ENCODE measurements at places on chromosomes 6 and 20. TPM values are rescaled to one million over a fixed set of nuclear protein-coding genes. Genes with fewer than 3 reads are reported as not detected.

APCDD1L gene
- 5.1 TPM for total RNA-seq

SAPCD1 gene
- 2.2 TPM for total RNA-seq

SLC16A10 gene
- total RNA-seq, result 1.0 TPM

PRPH2 gene
- 0.21 TPM for total RNA-seq

DNA sequence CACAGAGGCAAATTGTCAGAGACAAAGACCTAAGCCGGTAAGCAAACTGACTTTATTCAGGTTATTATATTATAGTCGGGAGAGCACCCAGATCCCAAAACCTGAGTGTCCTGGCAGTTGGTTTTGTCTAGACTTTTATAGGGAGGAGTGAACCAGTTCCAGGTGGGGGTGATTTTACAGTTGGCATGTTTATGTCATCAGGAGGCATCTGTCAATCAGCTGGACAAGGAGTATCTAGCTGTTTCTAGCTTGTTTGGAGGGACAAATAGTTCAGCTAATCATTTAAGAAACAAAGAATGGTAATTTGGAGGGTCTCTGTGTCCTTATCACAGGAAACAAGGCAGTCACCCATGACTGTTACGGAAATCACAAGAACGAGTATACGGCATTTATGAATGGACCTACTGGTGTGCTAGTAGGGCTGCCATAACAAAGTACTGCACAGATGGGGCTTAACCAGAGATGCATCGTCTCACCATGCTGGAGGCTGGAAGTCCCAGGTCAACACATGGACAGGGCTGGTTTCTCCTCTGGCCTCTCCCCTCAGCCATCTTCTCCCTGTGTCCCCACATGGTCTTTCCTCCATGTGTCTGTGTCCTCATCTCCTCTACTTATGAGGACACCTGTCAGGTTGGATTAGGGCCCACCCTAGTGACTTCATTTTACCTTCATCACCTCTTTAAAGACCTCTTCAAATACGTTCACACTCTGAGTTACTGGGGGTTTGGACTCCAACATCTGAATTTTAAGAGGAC lies 122.7 kb downstream of the LY86 start:
- DNase-seq, result no peak

DNA sequence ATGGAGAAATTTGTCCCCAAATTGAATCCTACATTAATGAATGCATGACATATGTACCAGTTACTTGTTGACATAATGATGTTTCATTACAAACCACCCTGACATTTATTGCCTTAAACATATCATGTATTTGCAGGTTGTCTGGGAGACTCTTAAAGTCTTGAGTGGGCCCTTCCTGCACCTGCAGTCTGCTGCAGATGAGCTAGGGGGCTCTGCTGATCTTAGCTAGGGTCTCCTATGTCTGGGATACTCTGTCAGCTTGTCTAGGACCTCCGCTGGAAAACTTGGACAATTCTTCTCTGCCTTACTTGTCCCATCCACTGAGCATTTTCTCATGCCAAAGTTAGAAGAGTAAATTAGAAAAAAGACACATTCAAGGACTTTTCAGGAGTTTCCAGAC lies 581.6 kb downstream of the HAO1 start:
- no peak for DNase-seq

DNA sequence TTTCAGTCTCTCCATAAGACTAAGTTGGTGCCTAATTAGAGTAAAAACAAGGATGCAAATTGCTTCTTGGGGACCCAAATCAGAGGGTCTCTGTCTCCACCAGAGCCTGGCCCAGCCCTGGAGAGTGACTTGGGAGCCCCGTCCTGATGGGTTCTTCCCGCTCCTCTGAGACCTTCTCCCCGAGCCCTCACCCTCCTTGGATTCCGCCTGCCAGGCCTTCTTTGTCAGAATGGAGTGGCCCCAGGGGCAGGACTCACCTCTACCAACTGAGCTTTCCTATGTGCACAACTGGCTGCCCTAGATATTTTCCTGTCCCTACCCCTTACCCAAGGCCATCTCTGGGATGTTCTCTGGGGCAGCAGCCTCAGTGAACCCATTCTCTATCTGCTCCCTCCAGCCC lies 9.7 kb downstream of the SYNDIG1 start:
- DNase-seq, result no peak

DNA sequence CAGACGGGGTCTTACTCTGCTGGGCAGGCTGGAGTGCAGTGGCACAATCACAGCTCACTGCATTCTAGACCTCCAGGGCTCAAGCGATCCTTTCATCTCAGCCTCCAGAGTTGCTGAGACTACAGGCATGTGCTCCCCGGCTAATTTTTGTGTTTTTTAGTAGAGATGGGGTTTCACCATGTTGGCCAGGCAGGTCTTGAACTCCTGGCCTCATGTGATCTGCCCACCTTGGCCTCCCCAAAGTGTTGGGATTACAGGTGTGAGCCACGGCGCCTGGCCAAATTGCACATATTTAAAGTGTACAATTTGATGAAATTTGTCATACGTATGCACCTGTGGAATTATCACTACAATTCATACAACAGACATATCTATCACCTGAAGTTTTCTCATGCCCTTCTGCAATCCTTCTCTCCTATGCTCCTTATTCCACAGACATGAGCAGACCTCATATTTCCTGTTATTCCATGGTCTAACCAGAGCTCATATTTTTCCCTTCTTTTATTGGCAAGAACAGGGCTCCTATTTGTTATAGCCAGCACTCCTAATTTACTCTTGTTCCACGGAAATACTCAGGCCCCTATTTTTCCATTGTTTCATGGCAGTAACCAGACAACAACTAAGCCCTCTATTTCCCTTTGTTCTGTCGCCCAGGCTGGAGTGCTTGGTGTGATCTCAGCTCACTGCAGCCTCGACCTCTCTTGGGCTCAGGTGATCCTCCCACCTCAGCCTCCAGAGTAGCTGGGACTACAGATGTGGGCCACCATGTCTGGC lies 2.2 kb upstream of the CSTL1 start:
- DNase-seq, result no peak

- DNase-seq, result no peak
Observed at GRCh38 chr6:22550971-22551670, 18.2 kb upstream of the HDGFL1 start.

GRCh38 chr6:17156112-17156921 lies 54.5 kb downstream of the STMND1 start:
- peak; percentile 48 for DNase-seq

DNA sequence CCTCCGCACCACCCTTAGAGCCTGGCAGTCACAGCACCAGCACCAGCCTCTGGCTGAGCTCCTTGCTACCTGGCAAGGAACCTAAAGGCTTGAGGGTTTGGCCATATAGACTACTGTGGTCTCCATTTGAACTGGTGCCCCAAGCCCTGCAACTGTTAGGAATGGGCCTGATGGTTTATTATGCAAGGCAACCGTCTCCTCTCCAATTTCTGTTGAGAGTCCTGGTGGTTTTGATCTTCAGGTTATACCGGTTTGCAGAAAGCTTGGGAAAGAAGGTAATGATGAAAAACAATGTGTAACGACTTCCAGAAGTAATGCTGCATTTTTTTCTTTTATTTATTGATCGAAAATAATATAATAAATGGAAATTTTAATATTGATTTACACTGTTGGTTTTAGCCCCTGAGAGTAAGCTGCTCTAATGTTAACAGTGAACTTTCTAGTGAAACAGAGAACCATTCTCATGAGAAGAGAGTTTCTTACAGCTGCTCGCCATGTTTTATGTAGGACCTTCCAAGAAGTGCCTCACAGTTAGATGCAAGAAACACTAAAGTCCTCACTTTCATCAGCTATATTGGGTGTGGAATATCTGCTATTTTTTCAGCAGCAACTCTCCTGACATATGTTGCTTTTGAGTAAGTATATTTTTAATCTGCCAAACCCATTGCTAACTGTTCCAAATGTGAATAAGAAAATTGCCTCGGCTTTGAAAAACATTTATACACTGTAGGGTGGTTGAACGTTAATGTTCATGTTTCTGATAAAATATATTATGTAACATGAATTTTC lies 112.8 kb downstream of the ADGRG6 start:
- no peak for DNase-seq

GRCh38 chr6:10725044-10725443 lies 2.2 kb downstream of the TMEM14C start:
- no peak for DNase-seq

DNA sequence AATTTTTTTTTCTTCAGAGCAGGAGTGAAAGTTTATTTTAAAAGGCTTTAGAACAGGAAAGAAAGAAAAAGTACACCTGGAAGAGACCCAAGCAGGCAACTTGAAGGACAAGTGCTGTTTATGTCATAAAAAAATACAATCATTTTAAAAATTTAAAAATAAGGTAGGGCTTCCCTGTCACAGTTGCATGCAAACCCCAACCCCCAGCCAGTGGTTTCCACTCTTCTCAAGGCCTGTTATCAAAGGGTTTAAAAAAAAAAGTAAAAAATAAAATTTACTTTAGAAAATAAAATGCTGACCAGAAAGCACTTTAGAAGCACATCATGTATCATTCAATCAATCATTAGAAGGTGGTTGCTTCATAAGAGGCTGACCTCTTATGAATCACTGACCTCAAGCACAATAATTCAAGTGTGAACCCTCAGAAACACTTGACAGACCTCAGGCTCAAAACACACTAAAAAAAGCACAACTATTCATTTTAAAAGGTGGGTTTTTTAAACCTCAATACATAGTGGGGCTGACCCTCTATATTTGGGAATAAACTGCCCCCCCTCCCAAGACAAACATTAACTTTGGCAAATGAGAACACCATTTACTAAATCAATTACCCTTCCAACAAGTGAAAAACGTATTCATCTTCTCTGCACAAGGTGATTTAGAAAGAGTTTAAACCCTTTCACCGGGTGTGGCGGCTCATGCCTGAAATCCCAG lies 15.6 kb downstream of the ILRUN start:
- DNase-seq, result no peak

DNA sequence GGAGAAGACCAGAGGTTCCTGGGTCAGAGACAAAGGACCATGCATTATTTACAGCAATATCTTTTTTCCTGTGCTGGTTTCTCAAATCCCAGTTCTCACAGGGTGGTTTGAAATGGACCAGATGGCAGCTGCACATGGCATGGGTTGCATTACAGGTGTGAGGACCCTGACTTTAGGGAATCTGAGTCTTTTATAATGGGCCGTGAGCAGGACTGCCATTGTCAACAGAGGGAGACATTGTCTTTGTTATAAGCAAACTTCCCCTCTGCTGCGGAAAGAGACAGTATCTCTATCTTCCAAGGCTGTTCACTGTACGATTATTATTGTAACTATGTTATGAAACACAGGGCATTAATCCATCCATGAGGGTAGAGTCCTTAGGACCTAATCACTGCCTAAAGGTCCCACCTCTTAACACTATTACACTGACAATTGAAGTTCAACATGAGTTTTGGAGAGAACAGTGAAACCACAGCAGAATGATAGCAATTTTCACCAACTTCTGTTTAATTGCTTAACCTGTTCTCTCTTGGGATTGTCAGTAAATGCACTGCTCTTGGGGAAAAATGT lies 156.1 kb upstream of the AGPAT4 start:
- no peak for DNase-seq

DNA sequence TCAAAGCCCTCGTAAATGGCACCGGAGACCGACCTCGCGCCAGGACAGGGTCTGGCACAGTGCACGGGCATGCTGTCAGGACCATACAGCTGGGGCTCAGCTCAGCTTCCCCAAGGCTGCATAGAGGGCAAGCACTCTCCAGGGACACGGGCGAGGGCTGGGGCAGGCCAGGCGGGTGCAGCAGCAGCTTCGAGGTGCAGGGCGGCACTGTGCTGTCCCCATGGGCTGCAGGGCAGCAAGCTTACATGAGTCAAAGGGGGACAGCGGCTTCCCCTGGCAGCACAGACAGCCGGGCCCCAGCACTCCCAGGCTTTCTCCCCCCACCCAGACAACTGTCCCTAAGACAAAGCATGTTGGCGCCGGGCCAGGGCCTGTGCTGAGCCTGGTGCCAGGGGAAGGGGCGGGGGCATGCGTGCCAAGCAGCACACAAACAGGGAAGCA lies 25.7 kb downstream of the PSMG4 start:
- no peak for DNase-seq

- no peak for DNase-seq
Observed at GRCh38 chr6:75489025-75489424, 4.6 kb downstream of the FILIP1 start.

- peak; percentile 35 for DNase-seq
Observed at GRCh38 chr6:138577151-138577915, 78.0 kb upstream of the NHSL1 start.

GRCh38 chr6:170052991-170053821 lies 237.7 kb downstream of the DLL1 start:
- no peak for DNase-seq

DNA sequence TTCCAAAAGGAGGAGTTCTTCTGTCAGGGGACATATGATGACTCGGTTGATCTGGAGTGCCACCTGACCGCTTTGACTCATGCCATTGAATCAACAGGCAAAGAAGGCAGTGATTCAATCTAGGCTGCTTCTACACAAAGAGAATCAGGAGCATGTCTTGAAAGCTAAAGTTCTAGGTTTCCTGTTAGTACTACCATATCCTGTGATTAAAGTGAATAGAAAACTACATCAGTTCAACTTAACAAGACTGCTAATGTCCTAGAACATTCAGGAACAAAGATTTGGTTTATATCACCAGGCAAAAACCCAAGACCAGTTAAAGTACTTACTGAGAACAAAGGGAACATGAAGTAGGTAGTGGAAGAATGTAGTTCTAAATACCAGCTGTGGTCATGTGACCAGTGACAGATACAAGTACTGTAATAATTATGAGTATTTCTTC lies 216.8 kb upstream of the SGK1 start:
- DNase-seq, result no peak

- no peak for DNase-seq
Observed at GRCh38 chr6:16252686-16253299, 14.4 kb downstream of the GMPR start.

- no peak for DNase-seq
Observed at GRCh38 chr6:46730921-46731461, 4.2 kb downstream of the PLA2G7 start.

GRCh38 chr20:63746751-63747315 lies 7.3 kb downstream of the SLC2A4RG start:
- no peak for DNase-seq

DNA sequence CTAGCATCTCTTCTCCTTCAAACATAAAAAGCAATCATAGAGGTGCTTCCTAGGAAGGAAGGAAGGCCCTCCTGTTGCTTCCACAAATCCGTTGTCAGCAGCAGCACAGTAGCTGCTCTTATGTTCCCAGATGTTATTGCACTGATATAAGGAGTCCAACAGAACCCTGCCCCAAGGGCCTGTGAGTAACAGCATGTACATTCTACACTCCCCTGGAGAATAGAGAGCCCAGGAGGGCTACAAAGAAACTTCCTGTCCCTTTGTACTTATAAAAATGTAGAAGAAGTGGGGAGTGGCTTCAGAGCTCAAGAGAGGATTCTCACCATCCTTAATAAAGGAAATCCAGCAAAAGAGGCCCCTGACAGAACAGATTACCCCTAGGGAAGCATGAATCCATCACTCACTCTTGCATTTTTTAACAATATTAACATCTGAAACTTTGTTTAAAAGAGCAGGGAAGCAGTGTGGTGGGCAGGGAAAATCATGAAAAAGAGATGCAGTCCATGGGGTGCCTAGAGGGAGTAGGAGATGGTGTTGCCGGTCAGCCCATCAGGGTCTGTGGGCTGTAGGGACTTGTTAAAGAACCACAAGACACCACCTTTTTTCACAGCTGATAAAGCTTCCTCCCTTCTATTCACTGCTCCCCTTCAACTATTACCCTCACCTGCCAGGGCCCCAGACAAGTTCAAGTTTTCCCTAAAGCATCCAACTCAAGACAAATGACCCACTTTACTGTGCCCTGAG lies 104.5 kb upstream of the ADGRF1 start:
- DNase-seq, result no peak

GRCh38 chr20:50311308-50312001 lies 120.8 kb downstream of the CEBPB start:
- DNase-seq, result no peak

- no peak for DNase-seq
Observed at GRCh38 chr6:46773201-46773855, 19.9 kb upstream of the MEP1A start.
